ENCODE measurements at places on chromosomes 2 and 18.

DNA sequence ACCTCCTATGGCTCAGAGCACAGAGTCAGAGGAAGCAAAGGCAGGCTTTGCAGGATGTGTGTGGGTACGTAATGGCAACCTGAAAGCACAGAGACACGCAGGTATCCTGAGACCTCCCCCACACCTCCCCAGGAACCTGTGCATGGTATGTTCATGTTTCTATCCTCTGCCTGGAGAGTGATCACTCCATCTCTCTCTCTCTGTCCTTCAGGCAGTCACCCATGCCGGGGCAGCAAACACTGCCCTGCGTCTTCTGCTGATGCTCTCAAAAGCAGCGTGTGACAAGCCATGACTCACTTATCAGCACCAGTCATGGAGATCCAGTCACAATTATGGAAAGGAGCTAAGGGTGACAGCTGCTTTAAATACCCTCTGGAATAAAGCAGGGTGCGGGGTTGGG lies 52.7 kb downstream of the PDCL3 start:
- DNase-seq: no peak

GRCh38 chr18:62187543-62188510 lies 772 bp downstream of the RELCH start:
- peak; percentile 55 for DNase-seq

GRCh38 chr2:3146772-3147650 lies 230.6 kb downstream of the EIPR1 start:
- DNase-seq: no peak

DNA sequence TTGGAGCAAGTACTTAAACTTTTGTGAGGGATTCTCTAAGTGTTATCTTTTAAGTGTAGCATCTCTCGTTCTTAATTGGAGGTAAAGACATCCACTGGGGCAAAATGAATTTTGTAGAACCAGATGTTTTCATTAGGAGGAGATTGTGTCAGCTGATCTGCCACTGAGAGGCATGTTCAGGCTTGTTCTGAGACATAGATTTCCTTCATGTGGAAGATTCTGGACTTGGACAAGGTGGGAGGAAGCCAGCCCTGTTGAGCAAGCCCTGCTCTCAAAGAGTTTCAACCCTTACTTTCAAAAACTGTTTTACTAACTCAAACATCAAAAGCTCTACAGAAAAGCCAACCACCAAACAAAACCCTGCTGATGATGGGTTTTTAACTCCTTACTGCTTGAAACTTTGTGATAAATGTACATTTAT lies 6.5 kb downstream of the MAP4K4 start:
- no peak for DNase-seq

DNA sequence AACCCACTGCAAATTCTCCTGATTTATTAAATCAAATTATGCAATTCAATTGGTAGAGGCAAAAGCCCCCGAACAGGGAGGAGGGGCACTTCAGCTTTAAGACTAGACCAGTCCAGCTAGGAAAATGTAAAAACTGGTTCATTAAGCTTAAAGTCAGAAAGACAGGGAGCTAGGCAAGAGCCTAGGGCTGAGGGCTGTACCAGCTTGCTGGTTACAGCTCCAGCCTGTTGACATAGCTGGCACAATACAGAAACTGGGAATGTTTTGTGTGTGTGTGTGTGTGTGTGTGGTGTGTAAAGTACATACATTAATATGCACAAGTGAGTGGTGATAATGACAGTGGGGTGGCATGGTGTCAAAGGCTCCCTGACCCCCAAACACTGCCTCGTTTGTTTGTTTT lies 307.0 kb upstream of the CELF4 start:
- DNase-seq: no peak

DNA sequence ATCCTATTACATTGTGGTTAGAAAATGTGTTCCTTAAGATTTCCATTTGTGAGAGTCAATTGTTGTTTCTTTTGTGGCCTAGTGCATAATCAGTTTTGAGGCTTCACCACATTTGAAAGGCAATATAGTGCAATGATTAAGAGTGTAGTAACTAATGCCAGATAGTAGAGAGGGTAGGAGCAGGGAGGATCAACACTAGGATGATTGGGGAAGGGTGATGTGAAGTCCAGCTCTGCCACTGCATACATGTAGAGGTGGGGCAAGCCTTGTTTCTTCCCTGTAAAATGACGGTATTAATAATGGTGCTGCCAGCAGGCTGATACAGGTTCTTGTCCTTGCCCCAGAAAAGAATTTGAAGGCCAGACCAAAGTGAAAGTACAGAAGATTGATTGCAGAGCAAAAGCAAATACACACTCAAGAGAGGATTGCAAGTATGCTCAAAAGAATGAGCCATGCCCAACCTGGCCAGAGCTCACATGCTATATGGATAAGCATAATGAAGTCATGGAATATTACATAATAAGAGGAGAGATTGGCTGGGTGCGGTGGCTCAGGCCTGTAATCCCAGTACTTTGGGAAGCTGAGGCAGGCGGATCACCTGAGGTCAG lies 8.0 kb downstream of the SP100 start:
- no peak for DNase-seq

DNA sequence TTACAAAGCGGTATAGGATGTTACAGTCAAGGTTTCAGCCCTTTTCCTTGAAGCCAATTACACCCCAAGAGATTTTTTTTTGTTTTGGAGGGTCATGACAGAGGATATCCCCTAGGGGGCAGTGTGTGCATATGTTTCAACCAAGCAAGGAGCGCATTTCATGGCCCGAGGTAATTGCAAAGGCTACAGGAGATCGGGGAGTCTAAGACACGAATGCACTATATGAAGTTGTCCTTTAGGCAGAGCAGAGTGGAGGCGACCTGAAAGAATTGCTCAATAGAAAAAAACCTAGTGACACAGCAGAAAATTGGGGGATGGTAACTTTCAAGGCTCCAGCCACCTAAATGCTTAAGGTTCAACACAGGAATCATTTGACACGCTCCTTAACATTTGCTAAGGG lies 219.8 kb upstream of the PARD3B start:
- peak; percentile 62 for DNase-seq

DNA sequence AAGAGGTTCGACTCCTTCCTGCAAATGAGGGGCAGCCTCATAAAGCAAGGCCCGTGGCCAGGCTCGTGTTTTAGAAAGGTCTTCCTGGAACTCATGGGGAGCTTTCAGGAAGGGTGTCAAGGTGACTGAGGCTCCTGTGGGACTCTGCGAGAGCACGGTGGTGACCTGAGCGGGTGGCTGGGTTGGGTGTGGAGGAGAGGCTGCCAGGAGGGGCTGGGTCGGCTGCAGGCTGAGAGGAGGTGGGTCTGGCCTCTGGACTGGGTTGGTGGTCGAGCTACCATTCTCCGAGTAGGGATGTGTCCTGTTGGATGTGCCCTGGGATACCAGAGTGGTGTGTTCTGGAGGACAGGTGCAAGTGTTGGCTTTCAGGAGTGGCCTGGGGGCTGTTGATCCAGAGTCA lies 86.4 kb downstream of the DGKD start:
- no peak for DNase-seq

DNA sequence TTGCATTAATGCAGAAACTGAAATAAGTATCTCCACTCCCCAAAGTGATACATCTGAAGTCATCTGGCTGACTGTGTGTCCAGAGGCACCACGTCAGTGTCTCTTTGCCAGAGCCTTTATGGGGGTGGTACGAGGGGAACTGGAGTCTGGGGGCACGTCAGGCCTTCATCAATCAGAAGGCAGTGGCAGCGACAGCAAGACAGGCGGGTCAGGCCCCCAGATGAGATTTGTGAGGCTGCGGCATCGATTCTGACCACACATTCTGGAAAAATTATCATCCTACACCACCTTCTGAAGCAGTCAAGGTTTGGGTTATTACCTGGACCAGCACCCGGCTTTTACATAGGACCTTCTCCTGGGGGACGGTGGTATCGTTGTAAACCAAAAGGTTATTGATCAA lies 223.6 kb downstream of the GBX2 start:
- DNase-seq: no peak

DNA sequence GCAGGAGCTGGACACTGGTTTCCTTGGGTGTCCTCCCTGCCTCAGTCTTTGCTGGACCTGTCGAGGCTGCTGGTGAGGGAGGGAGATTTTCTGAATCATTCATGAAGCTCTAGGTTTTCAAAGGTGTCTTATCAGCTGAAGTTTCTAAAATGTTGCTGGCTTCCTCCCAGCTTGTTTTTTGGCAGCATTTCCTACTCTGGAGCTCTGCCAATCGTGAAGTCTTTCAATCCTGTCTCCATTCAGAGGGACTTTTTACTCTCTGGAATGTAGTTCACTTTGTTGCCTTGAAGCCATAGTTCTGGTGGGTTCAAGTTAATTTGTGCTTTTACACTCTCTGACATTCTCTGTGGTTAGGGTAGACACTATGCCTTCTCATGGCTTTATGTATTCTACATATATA lies 23.9 kb downstream of the SNTG2 start:
- no peak for DNase-seq

DNA sequence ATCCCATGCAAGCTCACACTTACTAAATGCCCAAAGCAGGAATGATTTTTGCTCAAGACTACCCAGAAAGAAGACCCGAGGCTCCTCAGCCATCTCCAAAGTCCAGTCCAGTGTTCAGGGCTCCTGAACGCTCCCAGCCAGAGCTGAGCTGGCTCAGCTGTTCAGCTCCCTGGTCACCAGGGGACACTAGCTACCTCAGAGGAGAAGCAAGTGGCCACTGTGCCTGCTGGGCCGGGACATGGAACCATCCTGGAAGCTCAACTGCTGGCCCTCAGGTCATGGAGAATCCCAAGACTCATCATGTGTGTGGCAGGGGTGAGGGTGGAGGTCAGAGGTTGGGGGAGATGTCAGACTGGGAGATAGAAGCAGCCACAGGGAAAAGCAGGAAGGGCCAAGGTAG lies 89.0 kb downstream of the GALNT14 start:
- no peak for DNase-seq

DNA sequence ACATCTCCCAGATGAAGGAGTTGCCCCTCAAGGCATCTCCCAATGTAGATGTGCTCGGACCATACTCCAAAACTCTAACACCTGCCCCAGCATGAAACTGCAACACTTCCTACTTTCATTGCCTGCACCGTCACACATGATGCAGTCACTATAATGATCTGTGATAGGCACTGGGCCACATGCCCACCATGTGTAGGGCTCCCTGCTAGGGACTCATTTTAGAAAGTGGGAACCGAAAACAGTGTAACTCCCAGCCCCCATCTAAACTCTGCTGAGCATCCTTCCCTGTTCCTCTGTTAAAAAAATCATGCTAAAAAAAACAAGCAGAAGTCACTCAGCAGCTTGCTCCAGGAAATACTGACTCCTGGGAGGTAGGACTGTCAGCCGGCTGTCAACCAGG lies 496.1 kb upstream of the RAB6C start:
- DNase-seq: no peak

DNA sequence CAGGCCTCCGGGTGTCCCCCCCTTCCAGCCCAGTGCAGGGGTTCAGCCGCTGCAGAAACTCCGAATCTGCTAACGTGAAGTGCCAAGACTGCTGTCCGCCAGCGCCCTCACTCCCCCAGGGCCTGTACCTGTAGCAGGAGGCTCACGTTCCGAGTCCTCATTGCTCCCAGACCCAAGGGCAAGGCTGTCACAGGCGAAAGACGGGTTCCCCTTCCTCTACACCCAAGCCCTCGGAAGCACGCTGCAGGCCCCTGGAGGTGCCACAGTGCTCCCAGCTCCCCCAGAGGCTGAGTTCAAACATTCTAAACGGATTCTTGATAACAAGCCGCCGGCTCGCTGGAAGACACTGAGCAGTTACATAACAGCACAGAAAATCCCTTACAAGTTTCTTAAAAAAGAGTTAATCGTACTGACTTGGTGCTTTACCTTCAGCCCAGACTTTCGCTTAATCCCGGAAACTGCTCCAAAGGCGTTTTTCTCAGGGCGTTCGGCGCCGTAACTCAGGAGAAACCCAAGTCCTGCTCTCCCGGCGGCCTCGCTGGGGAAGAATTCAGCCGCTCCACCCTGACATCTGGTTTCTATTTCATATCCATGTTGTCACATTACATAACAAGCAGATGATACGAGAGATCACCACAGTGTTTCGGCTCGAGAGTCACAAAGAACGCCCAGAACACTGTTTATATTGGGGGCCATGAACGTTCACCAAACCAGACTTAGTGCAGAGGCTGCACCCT lies 92.0 kb downstream of the HDAC4 start:
- no peak for DNase-seq
